Neural crest cell (in vitro differentiated cells): ENCODE measurements at places on chromosomes 13 and 19.

- no peak for DNase-seq
Observed at GRCh38 chr13:75079226-75079625, 402.7 kb downstream of the TBC1D4 start.

DNA sequence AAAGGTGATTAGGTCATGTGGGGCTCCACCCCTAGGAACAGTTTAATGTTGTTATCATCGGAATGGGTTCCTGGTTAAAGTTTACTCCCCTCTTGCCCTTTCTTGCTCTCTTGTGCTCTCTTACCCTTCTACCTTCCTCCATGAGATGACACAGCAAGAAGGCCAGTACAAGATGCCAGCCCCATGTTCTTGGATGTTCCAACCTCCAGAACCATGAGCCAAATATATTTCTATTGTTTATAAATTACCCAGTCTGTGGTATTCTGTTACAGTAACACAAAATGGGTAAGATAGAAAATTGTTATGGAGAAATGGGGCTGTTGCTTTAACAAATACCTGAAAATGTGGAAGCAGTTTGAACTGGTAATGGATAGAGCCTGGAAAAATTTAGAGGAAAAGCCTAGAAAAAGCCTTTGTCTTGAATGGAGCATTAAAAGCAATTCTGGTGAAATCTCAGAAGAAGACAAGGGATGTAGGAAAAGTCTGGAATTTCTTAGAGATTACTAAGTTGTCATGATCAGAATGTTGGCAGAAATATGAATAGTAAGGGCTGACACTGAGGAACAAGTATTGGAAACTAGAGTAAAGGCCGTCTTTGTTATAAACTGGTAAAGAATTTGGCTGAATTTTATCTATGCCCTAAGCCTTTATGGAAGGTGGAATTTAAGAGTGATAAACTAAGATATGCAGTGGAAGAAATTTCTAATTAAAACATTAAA lies 53.5 kb upstream of the TSC22D1 start:
- DNase-seq, result no peak

- DNase-seq, result no peak
Observed at GRCh38 chr13:99066219-99066618, 88.4 kb upstream of the DOCK9 start.

GRCh38 chr13:67120872-67121531 lies 109.1 kb downstream of the PCDH9 start:
- no peak for DNase-seq

GRCh38 chr19:41912899-41913537 lies 15.2 kb downstream of the ERFL start:
- no peak for DNase-seq

GRCh38 chr13:32650705-32651311 lies 64.6 kb downstream of the PDS5B start:
- DNase-seq, result peak; percentile 42
